Mesothelial cell of epicardium (in vitro differentiated cells): ENCODE measurements at places on chromosomes 3 and 15.

GRCh38 chr15:75091814-75092213 is 68.4 kb downstream of the PPCDC start:
- DNase-seq, result no peak

GRCh38 chr3:74080056-74080461 is 455.3 kb upstream of the PDZRN3 start:
- DNase-seq, result no peak

- no peak for DNase-seq
Observed at GRCh38 chr3:125147491-125147820, 65.1 kb downstream of the SLC12A8 start.

- no peak for DNase-seq
Observed at GRCh38 chr3:135352213-135352612, 557.2 kb downstream of the EPHB1 start.

- DNase-seq, result no peak
Observed at GRCh38 chr15:100642950-100643338, 40.6 kb downstream of the ASB7 start.

DNA sequence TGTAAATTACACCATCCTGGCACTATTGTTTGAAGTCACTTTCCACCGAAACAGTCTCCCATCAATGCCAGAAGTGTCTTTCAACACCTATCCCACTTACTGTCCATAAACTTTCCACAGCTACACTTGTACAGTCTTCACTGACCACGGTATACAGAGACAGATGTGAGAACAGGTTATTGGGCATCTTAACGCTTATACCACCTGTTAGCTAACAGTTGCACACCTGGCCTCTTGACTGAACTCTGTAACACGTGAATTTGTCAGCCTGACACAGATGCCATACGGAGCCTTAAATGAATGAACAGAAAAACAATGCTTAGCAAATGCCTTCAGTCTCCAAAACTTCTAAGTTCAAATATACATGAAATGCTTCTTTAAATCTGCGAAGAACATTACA is 440.5 kb downstream of the SHQ1 start:
- DNase-seq, result no peak

GRCh38 chr15:48595981-48596380 is 49.5 kb downstream of the FBN1 start:
- DNase-seq, result no peak

DNA sequence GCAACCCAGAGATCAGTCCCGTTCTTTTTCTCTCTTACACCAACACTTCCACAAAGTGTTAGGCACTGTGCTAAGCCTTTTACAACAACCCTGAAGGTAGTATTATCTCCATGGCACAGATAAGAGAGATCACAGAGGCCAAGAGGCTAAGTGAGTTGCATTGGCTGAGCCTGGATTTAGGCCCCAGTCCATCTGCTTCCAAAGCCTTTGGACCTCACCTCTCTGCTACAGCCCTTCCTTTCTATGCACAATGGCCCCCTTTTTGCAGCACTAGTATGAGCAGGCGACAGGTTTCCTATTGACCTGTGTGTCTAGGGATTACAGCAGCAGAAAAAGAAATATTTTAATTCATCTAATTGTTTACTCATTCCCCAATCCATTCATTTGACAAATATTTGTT is 76.2 kb downstream of the CRYGS start:
- no peak for DNase-seq

DNA sequence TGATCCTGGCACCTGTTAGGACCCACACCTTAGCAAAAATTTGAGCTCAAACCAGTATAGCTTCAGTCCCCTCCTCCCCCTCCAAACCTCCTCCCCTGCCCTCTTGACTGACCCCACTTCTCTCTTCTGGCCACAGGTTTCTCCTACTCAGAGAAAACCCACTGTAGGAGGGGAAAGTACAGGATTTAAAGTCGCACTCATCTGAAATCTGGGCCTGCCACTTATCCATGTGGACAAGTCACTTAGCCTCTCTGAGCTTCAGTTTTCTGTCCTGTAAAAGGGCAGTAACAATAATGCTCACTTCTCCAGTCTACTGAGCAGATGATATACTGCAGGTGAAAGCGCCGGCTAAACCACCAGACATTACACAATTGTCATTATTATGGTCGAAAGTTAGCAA is 142.7 kb downstream of the MEGF11 start:
- DNase-seq, result no peak

DNA sequence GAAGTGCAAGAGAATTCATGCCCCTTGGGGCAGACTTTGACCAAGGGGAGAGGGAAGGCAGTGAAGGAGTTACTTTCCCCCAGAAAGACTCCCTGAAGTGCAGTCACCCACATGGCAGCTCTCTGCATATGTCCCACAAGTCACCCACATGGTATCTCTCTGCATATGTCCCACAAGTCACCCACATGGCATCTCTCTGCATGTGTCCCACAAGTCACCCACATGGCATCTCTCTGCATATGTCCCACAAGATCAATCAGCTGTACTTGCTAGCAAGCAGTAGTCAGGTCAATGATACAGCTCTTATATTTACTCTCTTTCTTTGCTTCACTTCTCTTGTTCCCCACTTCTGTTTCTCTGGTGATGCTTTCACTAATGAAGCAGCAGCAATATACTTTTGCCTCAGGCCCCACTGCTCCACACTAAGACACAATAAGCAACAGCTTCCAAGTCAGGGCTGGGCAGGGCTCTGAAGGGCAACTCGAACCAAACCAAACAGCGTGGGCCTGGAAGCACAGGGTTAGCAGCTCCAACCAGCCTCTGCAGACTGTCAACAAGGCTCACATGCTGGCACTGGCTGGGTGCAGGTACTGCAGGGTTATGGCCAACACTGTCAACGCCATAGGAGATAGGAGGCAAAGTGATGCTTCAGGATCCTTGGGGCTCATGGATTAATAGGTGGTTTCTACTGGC is 46.7 kb downstream of the THBS1 start:
- DNase-seq, result no peak

DNA sequence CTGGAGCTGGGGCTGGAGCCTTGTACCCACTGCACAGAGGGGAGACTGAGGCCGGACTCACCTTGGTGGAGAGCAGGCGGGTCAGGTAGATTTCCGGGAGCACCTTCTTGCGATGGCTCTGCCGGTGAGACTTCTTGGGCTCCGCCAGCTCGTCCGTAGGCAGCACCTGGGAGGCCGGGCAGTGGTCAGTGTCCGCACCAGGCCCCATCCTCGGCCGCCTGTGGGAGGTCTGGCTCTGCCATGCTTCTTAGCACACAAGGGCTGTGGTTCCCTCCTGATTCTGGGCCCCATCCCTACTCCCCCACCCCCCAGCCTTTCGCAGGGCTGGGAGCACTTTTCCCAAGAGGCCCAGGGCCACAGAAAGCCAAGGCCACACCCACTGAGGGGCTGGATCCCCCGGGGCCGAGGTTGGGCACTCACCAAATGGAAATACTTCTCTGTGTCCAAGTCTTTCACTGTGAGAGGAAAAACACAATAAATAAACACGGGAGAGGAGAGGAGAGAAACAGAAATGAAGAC is 17.4 kb downstream of the H1-8 start:
- no peak for DNase-seq

- no peak for DNase-seq
Observed at GRCh38 chr3:139909811-139910210, 25.2 kb upstream of the CLSTN2 start.

- no peak for DNase-seq
Observed at GRCh38 chr3:8621872-8622271, 22.7 kb downstream of the SSUH2 start.

DNA sequence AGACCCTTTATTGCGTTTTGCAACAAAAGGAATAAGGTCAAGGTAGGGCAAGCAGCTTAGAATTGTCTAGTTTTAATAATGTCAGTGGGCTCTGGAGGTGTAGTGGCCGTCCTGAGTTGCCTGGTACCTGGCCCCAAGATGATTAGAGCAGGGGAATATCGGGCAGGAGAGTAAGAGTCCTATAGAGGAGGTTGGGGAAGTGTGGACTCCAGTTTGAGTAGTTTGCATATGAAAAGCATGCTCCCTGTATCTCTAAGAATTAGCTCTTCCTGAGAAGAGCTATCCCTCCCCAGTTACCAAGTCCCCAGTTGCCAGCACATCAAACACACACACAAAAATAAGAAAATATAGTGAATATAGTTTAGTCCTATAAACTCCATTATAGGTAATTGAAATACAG is 49.2 kb upstream of the ST3GAL6 start:
- DNase-seq, result no peak

DNA sequence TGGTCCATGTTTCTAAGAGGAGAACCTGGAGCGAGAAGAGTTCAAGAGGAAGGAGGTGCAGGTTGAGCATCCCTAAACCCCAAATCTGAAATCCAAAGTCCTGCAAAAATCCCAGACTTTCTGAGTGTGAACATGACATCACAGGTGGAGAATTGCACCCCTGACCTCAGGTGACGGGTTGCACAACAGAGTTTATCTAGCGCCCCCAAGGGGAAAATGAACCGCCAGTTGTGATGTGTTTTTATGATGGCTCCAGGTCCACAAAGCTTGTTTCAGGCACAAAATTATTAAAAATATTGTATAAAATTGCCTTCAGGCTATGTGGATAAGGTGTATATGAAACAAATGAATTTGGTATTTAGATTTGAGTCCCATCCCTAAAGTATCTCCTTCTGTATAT is 420.0 kb downstream of the GABRB3 start:
- no peak for DNase-seq

DNA sequence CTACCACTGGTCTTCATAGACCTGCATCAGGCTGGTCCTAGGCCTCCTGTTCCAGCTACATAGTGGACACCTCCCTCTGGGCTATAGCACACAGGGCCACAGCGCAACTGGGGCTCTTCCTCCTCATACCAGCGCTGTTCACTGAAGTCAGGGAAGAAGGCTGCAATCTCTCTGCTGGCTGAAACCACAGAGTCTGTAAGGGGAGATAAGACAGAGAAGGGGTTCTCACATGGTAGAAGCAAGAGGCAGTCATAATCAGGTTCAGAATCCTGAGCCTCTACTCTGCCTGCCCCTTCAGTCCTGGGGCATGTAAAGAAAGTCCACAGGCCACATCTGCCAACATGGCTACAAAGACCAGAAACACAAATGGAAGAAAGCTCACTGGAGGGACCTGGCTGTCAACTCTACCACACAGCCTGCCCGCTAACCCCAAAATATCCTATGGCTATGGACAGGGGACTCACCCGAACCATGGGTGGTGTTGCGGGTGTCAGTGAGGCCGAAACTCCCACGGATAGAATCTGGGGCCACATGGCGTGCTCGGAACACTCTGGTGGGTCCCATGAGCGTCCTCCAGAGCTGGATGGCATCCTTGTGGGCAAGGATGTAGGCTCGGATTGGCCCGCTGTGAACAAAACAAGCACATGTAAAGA is 38.7 kb downstream of the SPINK8 start:
- DNase-seq, result no peak

- DNase-seq, result no peak
Observed at GRCh38 chr3:13513913-13514517, 33.9 kb downstream of the HDAC11 start.

DNA sequence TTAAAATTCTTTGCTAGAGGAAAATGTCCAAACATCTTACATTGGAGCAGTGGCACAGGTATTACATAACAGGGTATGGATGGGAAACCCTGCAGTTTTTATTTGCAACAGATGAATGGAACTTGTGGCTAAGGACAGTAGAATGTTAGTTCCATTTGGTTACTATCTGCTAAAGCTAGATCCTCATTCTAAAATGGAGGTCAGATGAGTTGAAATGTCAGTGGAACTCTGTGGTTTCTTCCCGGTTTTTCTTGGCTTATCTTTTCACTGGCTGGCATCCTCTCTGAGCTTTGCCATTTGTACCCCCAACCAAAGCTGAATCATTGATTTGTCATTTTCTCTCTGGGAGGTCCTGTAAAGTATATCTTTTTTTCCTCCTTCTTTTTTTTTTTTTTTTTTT is 68.9 kb downstream of the ARMC8 start:
- DNase-seq, result no peak

- no peak for DNase-seq
Observed at GRCh38 chr3:197761784-197762183, 12.1 kb downstream of the FYTTD1 start.

DNA sequence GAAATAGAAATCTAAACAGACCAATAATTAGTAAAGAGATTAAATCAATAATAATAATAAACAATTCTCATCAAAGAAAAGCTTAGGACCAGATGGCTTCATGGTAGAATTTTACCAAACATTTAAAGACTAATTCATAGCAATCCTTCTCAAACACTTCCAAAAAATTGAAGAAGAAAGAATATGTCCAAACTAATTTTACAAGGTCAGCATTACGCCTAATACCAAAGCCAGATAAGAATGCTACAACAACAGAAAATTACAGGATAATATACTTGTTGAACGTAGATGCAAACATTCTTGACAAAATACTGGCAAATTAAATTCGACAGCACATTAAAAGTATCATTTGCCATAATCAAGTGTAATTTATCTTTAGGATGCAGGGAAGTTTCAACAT is 36.1 kb upstream of the CADM2 start:
- no peak for DNase-seq

- no peak for DNase-seq
Observed at GRCh38 chr3:162658003-162658402, 1161.4 kb downstream of the OTOL1 start.

GRCh38 chr3:186920301-186920700 is 10.0 kb upstream of the ST6GAL1 start:
- DNase-seq, result no peak

- DNase-seq, result no peak
Observed at GRCh38 chr3:38605981-38606380, 43.5 kb downstream of the SCN5A start.

GRCh38 chr3:105214590-105214989 is 152.1 kb upstream of the ALCAM start:
- DNase-seq, result no peak

- DNase-seq, result no peak
Observed at GRCh38 chr3:128297401-128298138, 144.3 kb downstream of the EEFSEC start.

- no peak for DNase-seq
Observed at GRCh38 chr15:51775967-51776816, 24.8 kb downstream of the TMOD2 start.

DNA sequence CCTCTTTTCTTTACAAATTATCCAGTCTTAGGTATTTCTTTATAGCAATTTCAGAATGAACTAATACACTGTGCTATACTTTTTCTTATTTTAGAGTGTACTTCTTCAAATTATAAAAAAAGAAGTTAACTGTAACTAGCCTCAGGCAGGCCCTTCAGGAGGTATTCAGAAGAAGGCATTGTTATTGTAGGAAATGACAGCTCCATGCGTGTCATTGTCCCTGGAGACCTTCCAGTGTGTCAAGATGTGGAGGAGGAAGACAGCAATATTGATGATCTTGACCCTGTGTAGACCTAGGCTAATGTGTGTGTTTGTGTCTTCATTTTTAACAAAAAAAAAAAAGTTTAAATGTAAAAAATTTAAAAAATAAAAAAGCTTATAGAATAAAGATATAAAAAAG is 55.5 kb downstream of the IL12A start:
- no peak for DNase-seq

GRCh38 chr3:150798122-150798618 is 35.2 kb upstream of the SIAH2 start:
- DNase-seq, result no peak

DNA sequence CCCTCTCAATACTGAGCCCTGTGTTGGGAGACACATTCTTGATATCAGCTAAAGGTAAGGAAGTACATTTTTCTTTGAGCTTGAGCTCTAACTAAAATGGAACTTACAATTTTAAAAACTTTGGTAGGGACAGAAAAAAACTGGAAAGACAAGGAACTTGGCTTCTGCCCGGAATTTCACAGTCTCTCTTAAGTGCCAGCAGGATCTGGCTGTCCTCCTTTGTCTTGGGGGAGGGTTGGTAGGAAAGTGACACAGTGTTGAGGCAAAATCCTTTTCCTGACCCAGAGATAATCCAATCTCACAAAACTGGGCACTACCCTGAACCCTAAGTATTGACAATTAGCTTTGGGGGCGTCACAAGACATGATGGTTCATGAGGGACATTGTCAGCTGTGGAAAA is 45.3 kb downstream of the ZPLD1 start:
- DNase-seq, result no peak

- DNase-seq, result no peak
Observed at GRCh38 chr15:48096355-48096786, 24.4 kb upstream of the SLC24A5 start.
